ENCODE measurements at places on chromosomes 2 and 18.

DNA sequence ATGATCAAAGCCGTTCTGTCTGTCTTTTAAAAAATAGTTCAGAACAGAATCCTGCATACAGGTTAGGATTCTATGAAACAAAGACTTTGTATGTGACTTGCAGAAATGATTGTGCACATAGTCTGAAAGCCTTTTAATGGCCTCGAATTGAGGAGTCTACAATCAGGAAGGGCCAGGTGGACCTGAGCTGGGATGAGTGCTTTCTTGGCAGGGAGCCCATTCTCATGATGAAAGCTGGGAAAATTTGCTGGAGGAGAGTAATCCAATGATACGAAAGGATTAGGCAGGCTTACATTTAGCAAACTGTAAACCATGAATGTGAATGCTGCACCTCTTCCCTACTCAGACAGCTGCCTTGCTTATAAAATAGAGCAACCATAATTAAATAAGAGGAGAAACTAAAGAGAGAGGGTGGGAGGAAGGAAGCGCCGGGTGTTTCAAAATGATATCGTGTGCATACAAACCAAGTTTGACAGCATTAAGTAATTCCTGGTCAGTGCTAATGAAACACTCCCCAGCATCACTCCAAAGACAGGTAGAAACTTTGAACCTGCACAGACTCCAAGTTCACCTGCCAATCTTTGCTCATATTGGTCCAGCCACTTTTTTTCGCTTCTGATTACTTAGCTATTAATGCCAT is 23.7 kb upstream of the CXCR4 start:
- DNase-seq: no peak

DNA sequence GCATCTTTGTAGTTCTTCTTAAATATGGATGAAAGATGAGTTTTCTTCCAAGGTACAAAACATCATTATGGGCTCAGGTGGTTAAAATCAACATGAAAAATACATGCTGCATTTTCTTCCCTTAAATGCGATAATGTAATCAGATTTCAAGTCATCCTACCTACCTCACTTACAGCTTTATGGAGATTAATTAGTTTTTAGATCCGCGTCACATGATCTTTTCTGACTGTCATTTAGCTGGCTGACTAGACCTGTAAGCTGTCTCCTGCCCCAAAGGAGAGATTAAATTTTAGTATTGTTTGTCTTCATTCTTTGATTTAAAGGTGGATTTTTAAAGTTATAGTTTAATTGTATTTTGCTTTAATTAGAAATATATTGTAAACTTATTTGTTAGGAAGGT is 678.0 kb upstream of the ZEB2 start:
- no peak for DNase-seq

GRCh38 chr2:79950526-79950925 is 354.0 kb downstream of the LRRTM1 start:
- DNase-seq: no peak

GRCh38 chr2:51014759-51015158 is 17.2 kb downstream of the NRXN1 start:
- DNase-seq: no peak
